ENCODE measurements at places on chromosomes 7 and 10.

DNA sequence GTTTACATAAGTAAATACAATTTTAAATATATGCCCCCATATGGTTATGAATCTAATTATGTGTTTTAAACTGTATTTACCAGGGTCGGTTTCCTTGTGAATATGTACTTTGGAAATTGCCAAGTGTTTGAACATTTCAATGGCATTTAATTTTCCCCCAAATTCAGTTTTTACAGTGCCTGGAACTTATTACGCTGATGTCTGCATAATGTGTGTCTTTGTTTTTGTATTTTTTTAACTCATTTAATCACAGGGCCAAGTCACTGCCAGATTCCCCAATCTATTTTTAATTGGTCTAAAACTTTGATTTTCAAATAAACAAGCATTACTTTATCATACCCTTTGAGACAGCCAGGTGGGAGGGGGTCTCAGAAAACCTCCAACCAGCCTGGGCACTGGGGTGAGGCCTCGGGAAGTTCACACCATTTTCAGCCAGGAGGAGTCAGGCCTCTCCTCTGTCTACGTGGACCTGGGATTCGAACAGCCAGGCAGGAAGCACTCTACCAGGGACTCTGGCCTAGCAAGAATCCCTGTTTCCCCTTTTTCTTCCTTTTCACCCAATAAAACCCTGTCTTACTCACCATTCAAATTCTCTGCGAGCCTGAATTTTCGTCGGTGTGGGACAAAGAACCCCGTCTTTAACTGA is 151.5 kb upstream of the COL1A2 start:
- DNase-seq = no peak

DNA sequence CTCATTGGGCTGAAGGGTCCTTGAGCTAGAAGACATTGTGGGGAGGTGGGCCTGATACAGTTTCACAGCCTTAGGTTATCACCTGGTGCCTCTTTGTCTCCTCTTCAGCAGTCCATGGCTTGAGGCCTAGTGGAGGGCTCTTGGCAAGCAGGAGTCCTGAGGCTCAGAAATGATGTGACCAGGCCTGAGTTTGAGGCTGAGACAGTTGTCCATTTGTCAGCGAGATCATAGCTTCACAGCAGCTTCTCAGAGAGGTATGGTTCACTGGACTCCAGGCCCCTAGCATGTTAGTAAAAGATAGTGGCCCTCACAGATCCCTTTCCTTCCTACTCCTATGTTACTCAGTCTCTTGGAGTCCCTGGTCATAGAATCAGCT is 19.1 kb downstream of the SUFU start:
- DNase-seq = no peak

- DNase-seq = no peak
Observed at GRCh38 chr7:31699050-31699449, 12.0 kb downstream of the PPP1R17 start.

GRCh38 chr10:73084209-73084608 is 12.5 kb downstream of the P4HA1 start:
- DNase-seq = no peak

DNA sequence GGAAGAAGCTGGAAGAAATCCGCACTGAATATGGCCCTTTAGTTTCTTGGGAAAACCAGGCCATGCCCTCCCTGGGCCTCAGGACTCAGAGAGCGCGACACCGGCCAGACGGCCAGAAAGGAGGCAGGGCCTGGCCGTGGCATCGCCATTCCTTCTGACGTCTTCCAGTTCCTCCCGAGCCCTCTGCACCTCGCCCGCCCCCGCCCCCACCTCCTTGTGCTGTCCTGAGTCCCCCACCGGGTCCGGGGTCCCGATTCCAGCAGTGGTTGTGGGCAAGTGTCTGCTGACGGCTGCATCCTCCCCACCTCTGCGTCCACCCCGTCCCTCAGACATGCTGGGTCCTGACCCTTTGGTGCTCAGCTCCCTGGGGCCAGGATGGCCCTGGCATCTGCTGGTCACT is 312.1 kb upstream of the SHH start:
- DNase-seq = no peak

GRCh38 chr10:28922127-28922526 is 244.8 kb downstream of the BAMBI start:
- no peak for DNase-seq

GRCh38 chr7:20064974-20065862 is 152.0 kb downstream of the MACC1 start:
- DNase-seq = no peak

GRCh38 chr10:108132303-108132702 is 967.8 kb upstream of the SORCS1 start:
- no peak for DNase-seq

DNA sequence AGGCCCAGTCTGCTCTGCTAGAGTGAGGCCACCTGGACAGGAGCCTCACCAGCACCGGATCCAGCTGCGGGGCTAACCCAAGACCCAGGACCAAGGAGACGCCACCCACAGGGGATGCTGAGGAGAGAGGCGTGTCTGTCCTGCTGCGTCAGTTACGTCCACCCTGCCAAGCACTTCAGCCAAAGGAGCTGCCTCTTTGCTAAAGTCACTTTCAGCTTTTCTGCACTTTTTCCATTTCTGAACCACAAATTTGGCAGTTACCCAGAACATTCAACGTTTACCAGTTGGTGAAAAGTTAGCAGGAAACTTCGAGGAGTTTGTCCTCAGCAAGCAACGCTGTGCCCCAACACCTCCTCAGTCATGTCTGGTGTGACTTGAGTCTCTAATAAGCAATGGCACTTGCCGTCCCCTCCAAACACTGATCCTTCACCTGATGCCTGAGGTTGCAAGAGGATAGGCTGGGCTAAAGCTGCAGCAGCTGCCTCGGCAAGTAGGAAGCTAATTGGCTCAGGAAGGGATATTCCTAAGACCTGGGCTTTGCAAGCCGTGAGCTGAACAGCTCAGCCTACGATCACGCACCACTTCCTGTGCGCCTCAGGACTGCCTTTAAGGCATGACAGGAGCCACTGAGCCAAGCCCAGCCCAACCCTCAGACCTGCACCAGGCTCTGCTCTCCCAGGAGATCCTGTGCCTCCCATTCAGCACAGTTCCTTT is 40.1 kb downstream of the KCNH2 start:
- DNase-seq = no peak

GRCh38 chr10:71597821-71598498 is 121.6 kb downstream of the C10orf105 start:
- DNase-seq = no peak

GRCh38 chr7:35894721-35895120 is 93.9 kb downstream of the SEPTIN7 start:
- no peak for DNase-seq

DNA sequence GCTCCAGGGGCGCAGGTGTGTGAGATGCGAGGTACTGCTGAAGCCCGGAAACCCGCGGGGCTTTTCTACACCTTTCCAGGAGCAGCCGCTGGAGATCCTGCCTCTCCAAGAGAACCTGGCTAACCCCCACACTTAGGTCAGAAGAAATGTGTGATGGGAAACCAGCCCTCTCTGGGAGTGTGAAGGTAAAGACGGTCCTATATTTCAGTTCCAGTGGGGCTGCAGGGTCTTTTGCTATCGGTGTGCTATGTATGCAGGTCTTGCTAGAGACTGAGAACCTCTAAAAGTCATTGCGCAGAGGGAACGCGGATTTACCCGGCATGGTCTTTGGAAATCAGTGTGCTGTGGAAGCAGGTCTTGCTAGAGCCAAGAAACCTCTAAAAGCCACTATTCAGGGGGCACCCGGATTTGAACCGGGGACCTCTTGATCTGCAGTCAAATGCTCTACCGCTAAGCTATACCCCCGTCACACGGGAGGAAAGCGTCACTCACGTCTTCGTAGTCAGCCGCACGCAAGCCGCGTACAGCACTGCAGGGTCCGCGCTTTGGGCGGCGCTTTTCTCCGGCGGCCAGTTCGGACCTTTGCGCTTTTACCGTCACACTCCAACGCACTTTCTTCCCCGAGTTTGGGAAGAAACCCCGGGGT is 46.0 kb downstream of the ZNF777 start:
- DNase-seq = no peak

GRCh38 chr7:122310119-122311021 is 5.8 kb upstream of the FEZF1 start:
- no peak for DNase-seq

GRCh38 chr7:157923903-157924630 is 587.3 kb downstream of the DNAJB6 start:
- no peak for DNase-seq

DNA sequence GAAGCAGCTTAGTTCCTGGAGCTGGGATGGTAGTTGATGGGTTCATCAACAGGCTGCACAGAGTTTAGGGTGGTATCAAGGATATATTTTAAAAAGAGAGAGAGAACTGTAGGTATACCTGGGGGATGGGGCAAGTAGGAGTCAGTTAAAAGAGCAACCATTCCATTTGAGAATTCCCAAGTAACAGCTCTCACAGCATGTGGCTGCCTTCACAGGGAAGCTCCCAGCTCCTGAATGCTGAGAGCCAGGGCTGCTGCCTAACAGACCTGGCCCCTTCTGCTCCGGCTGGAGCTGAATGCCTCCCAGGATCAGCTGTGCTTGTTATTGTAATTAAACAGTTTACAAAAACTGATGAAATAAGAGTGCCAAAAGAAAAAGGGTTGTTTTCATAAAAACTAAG is 58.8 kb upstream of the GPR26 start:
- DNase-seq = no peak

GRCh38 chr7:45990276-45990675 is 69.2 kb upstream of the IGFBP3 start:
- DNase-seq = no peak

GRCh38 chr7:74493295-74493694 is 39.6 kb downstream of the GTF2IRD1 start:
- DNase-seq = no peak

DNA sequence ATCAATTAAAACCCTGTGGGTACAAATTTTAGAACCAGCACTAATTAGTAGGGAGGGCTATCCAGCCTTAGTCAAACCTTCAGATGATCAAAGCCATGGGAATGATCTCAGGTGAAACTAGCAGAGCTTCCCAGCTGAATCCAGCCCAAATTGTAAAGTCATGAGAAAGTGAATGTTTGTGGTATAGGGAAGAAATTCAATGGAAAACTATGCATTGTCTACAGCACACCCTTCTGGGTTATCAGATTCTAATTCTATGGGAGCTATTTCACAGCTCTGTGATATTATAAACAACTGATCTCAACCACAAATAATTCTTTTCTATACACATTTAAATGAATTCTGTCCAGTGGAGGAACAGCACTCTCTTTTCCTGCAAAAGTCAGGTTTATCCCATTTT is 24.6 kb upstream of the BMPER start:
- no peak for DNase-seq

GRCh38 chr10:94878649-94879048 is 59.8 kb upstream of the CYP2C9 start:
- no peak for DNase-seq

GRCh38 chr7:16606704-16607103 is 38.9 kb downstream of the ANKMY2 start:
- no peak for DNase-seq

GRCh38 chr7:18778594-18778993 is 283.0 kb downstream of the HDAC9 start:
- DNase-seq = no peak

DNA sequence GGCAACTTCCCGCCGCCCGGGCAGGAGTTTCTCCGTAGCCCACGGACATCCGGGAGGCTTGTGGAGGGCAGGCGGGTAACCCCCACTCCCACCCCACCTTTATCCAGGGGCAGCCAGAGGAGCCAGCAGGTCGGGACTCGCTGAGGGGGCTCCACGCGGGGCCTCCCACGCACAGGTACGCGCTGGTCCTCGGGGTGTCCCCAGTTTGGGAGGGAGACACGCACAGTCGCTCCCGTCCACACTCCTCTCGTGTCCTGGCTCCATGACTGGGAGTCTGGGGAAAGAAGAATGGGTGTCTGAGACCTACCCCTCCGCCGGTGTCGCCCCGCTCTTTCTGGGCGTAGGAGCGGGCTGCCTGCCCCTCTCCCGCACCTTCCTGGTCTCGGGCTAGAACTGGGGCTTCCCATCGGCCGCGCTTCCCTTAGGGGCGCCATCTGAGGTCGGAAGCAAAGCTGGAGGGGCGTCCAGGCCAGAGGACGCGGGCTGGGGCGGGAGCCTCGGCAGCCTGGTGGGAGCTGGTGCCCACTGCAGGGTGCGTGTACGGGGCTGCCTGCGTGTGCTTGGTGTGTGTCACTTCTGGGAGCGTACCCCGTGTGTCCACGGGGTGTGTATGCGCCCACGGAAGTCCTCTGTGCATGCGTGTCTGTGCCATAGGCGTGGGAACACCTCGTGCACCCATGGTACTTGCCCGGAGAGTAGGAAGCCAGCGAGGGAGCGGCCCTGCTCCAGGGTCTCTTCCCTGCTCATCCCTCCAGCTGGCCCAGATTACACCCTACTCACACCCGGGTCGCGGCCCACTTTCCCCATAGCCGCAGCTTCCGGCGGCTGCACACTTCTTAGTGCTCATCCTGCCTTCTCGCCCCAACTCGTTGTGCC is 73.0 kb upstream of the LEP start:
- DNase-seq = no peak

GRCh38 chr7:50227726-50228125 is 76.8 kb upstream of the IKZF1 start:
- DNase-seq = no peak

DNA sequence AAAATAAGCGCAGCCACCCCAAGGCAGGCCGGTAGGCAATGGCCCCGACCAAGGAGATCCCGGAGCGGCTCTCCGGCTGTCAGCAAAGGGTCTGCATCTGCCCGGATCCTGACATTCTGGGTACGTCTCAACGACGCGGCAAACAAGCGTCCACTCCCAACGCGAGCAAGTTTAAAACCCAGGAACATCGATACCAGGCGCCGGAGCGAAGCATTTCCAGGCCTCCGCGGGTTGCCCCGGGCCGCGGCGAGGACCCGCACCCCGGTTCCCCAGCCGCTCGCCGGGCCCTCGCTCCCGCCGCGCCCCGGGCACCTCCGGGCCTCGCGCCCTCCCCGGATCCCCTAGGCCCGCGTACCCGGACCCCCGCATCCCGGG is 453 bp downstream of the URGCP start:
- no peak for DNase-seq

- no peak for DNase-seq
Observed at GRCh38 chr7:131935180-131935579, 378.8 kb upstream of the PODXL start.

DNA sequence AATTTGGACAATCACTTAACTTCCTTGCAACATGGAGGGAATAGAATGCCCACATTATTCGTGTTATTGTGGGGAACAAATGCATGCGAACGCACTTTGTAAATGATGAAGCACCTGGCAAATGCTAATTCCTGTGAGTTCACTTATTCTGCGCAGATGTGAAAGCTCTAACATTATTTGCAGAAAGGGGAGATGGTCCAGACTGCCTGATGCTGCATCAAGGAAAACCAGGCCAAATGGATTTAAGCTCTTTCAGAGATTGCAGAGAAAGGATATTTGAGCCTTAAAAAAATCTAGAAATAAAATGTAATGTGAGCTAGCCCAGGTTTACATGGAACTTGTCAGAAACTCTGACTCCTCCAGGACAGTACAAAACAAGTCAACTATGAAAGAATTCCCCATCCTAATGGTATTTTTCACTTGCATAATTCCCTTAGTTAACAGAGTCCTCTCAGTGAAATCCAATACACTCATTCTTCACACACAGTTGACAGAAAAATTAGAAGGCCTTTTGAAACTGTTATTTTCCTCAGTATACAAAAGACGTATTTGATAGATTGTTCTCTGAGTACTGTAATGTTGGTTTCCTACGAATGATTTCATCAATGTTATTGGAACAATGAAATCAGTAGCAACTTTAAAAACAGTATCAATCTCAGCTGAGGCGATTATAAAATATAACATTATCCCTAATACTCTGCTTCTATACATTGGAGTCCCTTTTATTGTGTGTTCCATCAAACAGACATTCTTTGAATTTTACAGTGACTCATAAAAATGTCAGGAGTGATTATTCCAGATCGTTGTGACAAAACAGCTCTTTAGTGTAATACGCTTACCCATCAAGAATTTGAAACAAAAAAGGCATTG is 136.3 kb upstream of the ANK3 start:
- no peak for DNase-seq

All from stimulated activated CD8-positive, alpha-beta memory T cell treated with anti-CD3 and anti-CD28 coated beads, Interleukin-15, amount 100 ng/mL, for 4 hours (primary cell).